ENCODE measurements at places on chromosomes 13 and 19. TPM values are rescaled to one million over a fixed set of nuclear protein-coding genes. Genes with fewer than 3 reads are reported as not detected.

The KCNN1 gene
- under 0.01 TPM for total RNA-seq

The CAPNS1 gene
- total RNA-seq = 227 TPM

The PSG11 gene
- not detected for total RNA-seq

The GFY gene
- not detected for total RNA-seq

The SIGLEC14 gene
- total RNA-seq = 28.4 TPM

The FCAR gene
- 91.3 TPM for total RNA-seq

The LILRB3 gene
- 51.4 TPM for total RNA-seq

The PGLYRP2 gene
- not detected for total RNA-seq

The ACP7 gene
- total RNA-seq = not detected

The FXYD7 gene
- total RNA-seq = 1.4 TPM

The KCTD12 gene
- total RNA-seq = 29.1 TPM

The LRRC4B gene
- total RNA-seq = not detected

The GRIN3B gene
- total RNA-seq = 0.21 TPM

Data from mononuclear cell (primary cell).